Stimulated activated CD8-positive, alpha-beta memory T cell treated with anti-CD3 and anti-CD28 coated beads, Interleukin-12 subunit alpha, Interleukin-12 subunit beta, amount 100 ng/mL, for 1 hour (primary cell): ENCODE measurements at places on chromosomes 5 and 9.

GRCh38 chr5:98957307-98957706 is 28.5 kb upstream of the CHD1 start:
- no peak for DNase-seq

DNA sequence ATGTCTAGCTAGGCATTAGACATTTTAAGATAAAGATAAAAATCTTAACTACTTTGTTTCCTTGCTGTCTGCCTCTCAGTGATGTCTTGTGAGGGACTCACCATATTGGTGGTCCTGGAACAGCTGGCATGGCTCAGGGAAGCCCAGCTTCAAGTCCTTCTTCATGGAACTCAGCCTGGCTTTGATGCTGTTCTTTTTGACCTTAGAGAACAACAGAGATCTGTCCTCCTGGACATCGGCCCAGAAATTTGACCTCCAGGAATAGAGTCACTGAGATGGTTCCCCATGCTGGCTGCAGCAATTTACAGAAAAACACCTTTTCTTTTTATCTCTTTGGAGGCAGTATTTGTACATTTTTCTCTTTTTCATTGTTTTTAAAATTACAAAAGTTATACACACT is 235.5 kb upstream of the WWC1 start:
- no peak for DNase-seq

DNA sequence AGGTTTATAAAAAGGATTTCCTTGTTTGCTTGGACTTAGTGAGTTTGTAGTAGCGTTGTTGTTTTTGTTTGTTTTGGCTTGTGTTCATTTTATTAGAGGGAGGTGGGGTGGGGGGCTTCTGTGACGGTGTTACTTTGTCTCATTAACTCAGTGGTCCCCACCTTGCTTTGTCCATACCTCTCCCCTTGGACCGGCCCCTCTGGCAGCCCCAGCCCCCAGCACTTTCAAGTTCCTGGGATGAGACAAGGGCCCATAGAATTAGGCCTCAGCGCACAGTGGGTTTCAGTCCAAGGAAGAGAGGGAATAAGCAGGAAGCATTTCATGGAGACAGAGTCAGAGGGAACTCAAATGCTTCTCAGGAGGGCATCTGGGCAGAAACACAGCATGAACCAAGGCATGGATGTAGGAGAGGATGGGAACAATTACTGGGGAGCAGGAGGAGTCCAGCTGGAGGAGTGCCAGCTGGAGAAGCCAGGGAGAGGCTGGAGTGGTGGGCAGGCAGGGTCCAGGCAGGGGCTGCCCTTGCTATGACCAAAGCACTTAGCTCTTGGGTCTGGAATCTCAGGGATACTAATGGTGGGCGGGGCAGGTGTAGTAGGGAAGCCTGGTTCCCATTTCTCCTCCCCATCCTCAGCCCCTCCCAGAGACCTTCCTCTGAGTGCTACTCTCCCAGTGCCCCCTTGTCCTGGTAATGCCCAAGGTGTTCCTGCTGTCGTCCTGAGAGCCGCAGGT is 23.5 kb upstream of the ENHO start:
- DNase-seq: no peak

- no peak for DNase-seq
These were observed 119.2 kb upstream of the BOD1 start for GRCh38 chr5:173735691-173736090.

DNA sequence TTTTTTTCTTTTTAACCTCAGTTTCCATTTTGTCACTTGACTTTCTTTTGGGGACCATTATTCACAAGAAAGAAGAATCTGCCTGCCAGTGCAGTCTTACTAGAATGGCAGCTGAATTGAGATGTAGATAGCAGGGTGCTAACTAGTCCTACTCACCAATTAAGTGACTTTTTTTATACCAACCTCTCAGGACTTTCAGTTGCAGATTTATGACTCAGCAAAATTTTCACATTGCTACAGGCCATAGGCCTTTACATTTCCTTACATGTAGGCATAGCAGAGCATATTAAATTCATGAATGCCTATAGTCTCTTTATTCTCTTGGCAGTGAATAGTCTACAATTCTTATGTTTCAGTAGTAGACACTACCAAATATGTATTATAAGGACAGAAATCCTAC is 54.0 kb upstream of the FKTN start:
- no peak for DNase-seq

DNA sequence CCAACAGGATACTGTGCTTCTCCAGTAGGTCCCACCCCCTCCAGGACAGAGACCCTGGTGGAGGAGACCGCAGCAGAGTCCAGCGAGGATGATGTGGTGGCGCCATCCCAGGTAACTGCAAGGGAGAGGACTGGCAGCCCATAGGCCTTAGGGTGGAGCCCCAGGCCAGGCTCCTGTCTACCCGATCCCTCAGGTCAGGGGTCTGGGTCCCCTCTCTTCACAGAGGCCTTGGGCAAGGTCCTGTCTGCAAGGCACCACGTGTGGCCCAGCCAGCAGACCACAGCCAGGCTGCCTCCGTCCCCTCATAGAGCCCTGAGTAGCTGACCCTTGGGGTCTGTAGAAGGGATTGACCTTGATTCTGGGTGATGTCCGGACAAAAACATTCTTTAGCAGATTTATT is 20.0 kb downstream of the CD74 start:
- no peak for DNase-seq

DNA sequence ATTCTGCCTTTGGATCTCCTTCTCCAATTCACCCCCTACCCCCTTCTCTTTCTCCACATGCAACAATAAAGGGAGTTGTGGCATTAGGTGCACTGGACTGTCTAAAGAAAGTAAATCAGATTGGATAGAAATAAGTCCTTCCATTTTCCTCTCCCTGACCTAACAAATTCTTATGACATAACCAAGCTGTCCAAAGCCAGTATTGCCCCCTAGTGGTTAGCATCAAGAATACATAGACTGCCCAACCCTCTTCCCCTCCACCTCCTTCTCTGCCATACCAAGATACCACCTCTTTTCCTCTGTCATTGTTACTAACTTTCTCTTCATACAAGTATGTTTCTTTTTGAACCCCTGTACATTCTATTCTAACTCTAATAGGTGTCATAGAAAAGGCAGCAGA is 45.7 kb downstream of the PPARGC1B start:
- DNase-seq: no peak

DNA sequence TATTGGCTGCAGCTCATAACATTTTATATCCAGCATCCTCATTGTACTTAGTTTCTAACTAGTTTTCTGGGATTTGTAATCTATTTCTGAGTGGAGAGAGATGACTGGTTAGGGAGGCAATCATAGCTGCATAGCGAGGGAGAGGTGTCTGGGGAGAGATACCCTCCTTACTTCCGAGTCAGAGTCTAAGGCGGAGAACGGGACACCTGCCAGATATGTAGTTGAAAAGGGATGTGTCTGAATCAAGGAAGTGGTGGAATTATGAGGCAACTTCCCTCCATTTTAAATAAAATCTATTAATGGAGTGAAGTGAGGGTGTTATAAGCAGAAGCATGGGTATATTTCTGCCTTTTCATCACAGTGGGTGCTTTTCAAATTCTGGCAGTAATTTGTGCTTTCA is 126.5 kb downstream of the MAST4 start:
- no peak for DNase-seq

- DNase-seq: no peak
These were observed 997 bp upstream of the CHD1 start for GRCh38 chr5:98929710-98930298.

DNA sequence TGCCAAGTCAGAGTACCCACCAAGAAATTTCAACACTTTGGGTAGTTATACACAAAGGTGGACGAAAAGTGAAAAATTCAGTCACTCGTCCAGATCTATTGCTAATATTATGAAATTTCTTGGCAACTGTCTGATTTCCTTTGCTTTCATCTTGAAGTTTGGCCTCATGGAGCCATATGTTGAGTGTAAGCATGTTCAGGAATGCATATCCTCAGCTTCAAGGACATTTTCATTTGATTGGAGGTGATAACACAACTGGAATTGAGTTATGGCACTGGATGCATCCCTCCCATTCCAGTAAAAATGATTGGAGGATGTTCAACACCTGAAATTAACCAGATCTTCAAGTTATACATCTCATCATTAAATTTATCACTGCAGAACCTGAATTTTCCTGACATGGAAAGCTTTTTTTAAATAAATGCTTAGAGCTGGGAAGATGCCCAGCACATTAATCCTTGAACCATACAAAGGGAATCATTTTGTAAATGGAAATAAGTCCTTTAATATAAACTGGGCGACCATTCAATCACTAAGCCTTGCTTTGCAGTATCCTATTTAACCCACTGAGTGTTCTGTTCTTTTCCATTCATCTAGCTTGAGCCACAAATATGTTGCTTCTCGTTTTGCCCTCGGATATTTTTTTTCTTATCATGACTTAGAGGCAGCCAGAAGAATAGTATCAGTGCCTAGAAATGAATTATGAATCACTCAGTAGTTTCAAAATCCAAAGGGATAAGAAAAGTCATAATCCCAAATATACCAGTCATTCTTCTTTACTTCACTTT is 273.7 kb upstream of the PIK3R1 start:
- DNase-seq: no peak

DNA sequence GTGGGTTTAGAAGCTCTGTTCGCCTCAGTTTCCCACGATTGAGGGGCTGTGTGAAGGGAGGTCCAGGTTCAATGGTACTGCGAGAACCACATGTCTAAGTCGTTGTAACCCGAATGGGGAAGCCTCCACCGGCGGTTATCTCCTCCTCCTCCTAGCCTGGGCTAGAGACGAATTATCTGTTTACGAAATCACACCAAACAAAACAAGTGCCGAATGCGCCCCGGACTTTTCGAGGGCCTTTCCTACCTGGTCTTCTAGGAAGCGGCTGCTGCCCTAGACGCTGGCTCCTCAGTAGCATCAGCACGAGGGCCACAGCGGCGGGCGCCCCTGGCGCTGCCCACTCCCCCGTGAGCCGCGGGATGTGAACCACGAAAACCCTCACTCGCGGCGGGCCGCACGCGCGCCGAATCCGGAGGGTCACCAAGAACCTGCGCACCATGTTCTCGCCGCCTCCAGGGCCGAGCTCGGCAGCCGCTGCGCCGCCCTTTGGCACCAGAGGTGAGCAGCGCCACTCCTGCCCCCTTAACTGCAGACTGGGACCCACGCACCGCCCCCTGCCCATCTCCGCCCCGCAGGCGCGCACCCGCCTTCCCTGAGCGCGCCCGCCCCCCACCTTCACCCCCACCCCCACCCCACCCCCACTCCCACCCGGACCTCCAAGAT is at the start of gene CDKN2A:
CDKN2A (minus strand) TSS at position 500 of the 663 bp plus-strand sequence.
- no peak for DNase-seq

DNA sequence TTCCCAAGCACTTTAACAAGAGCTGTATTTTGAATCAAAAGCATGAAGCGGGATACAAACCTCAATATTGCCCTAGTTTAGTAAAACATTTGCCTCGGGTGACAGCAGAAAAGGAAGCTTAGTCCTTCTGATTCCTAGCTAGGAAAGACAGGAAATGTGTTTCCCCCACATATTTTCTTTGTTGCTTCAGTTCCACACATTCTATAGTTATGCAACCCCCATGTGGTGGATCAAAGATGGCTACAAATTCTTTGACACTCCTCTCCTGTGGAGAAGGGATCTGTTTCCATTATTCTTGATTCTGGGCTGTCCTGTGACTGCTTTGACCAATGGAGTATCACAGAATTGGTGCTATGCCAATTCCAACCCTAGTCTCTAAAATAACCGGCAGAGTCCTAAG is 89.1 kb upstream of the SLC30A5 start:
- no peak for DNase-seq

GRCh38 chr5:132444061-132444460 is 46.5 kb downstream of the IRF1 start:
- DNase-seq: no peak

DNA sequence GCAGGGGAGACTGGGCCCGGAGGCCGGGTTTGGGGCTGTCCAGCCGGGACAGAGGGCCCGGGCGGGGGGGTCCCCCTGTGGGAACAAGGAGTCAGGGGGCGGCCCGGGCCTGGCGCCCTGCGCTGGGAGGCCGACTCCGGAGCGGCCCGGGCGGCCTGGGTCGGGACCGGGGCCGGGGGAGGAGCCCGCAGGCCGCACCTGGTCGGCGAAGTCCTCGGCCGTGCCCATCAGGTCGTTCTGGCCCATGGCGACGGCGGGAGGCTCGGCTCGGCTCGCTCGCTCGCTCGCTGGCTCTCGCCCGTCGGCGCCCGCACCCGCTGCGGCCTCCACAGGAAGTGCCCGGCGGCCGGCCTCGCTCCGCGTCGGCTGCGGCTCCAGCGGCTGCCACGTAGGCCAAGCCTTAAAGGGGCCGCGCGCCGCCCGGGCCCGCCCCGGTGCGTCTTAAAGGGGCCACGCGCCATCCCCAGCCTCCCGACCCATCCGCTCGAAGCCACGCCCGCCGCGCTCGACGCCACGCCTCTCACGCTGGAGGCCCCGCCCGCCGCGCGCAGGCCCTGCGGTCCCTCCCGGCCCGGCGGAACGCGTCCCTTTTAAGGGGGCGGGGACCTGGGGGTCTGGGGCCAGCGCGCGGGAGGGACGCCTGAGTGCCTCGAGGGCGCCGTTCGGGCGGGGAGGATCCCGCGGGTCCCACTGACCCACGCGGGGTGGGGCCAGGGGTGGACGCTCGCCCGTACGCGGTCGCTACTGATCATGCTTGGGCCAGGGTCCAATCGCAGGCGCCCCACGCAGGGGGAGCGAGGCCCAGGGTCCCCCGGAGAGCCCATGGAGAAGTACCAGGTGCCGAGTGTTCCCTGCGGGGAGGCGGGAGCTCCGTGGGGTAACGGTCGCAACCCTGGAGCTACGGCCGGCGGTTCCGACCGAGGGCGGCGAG is at the start of the genes STKLD1 and SURF4:
STKLD1 (plus strand) TSS at position 643 of the 931 bp plus-strand sequence; CDS start at position 751, 108 bp downstream.
SURF4 (minus strand) TSS at position 337 of the 931 bp plus-strand sequence; CDS start at position 246, 91 bp downstream.
- DNase-seq: peak; percentile 86

DNA sequence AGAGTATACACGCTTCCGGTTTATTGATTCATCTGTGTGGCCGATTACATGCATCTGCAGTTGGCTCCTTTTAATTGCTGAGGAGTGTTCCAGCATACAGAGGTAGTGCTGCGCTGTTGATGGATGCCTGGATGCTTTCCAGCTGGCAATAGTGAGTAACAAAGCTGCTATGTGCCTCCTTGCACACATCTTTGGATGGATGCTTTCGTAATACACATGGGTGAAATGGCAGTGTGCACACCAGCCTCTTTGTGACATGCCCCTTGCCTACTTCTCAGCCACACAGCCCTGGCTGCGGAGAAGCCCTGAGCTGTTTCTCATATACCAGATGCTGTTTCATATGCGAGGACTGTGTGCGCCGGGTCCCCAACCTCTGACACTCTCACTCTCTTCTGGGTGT is 151.0 kb downstream of the GADD45G start:
- DNase-seq: no peak

DNA sequence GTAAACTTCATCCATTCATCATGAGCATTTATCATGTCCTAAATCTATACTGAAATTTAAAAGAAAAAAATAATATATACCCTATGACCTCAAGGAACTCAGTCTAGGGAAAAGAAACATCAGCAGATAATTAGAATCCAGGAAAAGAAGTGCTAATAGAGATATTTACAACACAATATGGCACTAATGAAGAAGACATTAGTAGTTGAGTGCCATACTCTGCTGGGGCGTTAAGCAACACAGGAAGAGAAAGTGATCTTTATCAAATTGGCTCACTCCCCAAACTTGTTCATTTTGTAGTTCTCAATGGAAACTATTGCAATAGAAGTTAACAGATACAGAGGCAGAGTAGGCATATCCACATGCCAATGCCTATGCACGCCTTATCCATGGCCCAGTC is 27.5 kb downstream of the GABRA6 start:
- no peak for DNase-seq

- DNase-seq: no peak
These were observed 54.4 kb downstream of the AUH start for GRCh38 chr9:91307279-91307678.
